Inflammatory macrophage treated with lipopolysaccharide for 1 hour (primary cell): ENCODE measurements at places on chromosomes 7 and 10.

GRCh38 chr10:129646973-129647372, 179.9 kb downstream of the MGMT start:
- DNase-seq = no peak

GRCh38 chr10:76583711-76584161, 1053.9 kb downstream of the KCNMA1 start:
- no peak for DNase-seq

- peak; percentile 41 for DNase-seq
Measured at GRCh38 chr10:103153302-103154197, 39.5 kb downstream of the NT5C2 start.

- DNase-seq = peak; percentile 72
Measured at GRCh38 chr10:30378201-30378995, 29.3 kb upstream of the MTPAP start.

GRCh38 chr10:67807855-67808456, 30.0 kb downstream of the DNAJC12 start:
- no peak for DNase-seq

GRCh38 chr7:144503215-144503614, 99.7 kb upstream of the NOBOX start:
- DNase-seq = no peak

- DNase-seq = no peak
Measured at GRCh38 chr7:105028004-105028403, 14.0 kb downstream of the KMT2E start.

DNA sequence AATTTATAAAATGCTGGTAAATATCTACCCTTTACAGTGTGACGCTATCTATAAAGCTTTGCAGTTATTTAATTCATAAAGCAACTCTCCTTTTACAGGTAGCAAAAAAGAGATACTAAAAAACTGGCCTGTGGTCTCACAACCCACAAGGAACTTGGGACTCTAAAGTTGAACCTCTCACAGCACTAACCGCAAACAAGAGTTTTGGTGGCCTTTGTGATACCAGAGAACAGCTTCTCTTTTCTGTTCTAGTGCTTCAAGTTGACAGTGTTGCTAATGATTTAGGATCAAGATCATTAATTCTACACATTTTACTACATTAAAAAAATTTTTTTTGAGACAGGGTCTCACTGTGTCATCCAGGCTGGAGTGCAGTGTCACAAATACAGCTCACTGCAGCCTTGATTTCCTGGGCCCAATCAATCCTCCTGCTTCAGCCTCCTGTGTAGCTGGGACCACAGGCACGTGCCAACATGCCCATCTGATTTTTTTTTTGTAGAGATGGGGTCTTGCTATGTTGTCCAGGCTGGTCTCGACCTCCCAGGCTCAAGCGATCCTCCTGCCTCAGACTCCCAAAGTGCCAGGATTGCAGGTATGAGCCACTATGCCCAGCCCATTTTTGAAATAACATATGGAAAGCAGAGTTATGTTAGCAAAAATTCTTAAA, 56.0 kb upstream of the ST8SIA6 start:
- DNase-seq = peak; percentile 37

GRCh38 chr7:38822549-38822948, 86.4 kb downstream of the VPS41 start:
- DNase-seq = no peak

GRCh38 chr10:3806603-3807002, 21.6 kb upstream of the KLF6 start:
- peak; percentile 31 for DNase-seq

- no peak for DNase-seq
Measured at GRCh38 chr10:77160679-77161078, 476.9 kb downstream of the KCNMA1 start.

DNA sequence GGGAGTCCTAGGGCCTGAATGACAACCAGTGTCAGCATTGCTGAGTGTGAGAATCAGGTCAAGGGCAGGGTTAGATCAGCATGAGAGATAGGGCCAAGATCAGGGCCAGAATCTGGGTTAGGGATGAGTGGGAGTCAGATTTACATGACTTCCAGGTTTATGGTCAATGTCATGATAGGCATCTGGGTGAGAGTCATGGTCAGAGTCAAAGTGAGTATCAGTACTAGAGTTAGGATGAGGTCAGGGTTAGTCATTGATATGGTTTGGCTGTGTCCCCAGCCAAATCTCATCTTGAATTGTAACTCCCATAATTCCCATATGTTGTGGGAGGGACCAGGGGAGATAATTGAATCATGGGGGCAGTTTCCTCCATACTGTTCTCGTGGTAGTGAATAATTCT, 12.3 kb downstream of the MRPS24 start:
- DNase-seq = no peak

- DNase-seq = no peak
Measured at GRCh38 chr7:68276725-68277124, 1280.1 kb downstream of the TYW1 start.

DNA sequence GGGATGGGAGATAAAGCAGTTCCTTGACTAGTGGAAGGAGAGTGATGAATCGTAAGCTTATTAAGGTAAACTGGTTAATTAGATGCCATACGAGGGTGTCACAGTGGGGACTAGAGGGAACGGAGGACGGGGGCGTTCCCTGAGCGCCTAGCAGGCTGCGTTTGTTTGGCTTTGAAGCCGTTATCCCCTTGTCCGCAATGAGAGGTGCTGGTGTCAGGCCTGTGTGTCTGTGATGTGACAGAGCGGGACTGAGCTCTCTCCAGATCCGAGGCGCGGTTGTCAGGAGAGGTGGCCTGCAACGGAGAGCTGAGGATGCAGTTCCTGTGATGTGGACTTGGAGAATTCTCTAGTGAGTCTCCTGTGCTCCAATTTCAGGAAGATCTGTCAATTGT, 60.0 kb upstream of the PRPS1L1 start:
- no peak for DNase-seq

DNA sequence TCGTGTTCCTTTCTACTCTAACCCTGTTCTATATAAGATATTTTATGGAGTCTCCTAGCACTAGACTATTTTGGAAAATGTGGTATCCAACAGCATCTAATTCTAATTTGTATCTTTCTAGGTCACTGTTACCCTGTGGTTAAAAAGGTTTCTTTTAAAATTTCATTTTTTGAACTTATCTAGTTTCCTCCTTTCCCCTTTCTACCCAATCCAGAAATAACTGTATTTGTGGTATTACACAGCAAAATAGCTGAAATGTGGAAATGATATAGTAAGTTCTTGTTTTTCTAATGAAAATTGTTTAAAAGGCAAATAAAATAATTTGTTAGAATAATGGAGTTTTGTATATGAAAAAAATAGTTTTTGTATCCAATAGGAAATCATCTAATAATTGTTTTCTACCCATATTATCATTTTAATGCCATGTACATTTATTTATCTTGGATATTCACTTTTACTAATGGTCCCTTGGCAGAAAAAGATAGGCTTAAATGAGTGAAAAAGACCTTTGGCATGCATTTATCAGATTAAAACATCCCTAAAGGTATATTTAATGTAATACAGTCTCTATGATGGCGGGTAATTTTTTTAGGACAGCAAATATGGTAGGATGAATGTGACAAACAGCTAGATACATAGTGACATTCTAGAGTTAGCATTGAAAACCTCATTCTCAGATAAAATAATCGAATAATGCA, 175.5 kb upstream of the PLXDC2 start:
- DNase-seq = no peak

- DNase-seq = no peak
Measured at GRCh38 chr10:13987446-13987845, 343.3 kb downstream of the FRMD4A start.

GRCh38 chr10:92790440-92790839, 57.9 kb upstream of the EXOC6 start:
- DNase-seq = peak; percentile 79

- DNase-seq = no peak
Measured at GRCh38 chr7:23294549-23295400, 4.4 kb upstream of the MALSU1 start.

DNA sequence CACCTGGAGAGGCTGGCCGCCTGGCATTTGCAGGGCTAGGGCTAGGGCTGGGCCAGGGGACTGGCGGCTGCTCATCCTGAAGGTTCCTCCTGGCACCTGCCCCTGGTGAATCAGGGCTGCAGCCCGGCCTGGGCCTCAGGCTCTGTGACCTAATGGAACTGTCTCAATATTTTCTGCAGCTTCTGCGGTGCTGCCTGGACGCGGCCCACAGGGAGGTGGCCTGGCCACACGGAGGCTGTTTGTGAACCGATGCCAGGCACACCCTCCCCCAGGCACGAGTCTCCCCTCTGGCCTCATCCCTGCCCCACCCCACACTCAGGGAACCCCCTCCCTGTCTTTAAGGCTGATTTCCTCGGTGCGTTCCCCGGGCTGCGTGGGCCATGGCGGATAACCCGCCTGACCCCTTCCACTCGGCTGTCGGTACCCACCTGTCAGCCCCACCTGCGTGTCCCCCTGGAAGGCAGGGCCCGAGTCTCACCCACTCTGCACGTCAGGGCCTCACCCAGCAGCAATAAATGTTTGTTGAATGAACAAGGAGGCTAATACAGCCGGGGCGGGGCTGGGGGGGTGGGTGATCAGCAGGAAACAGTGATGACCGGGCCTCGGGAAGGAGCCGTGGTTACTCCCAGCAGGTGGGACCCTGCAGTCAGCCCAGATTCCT, 54.5 kb upstream of the DNAJB6 start:
- no peak for DNase-seq

- DNase-seq = no peak
Measured at GRCh38 chr7:100642534-100642907, 1.2 kb upstream of the TFR2 start.

DNA sequence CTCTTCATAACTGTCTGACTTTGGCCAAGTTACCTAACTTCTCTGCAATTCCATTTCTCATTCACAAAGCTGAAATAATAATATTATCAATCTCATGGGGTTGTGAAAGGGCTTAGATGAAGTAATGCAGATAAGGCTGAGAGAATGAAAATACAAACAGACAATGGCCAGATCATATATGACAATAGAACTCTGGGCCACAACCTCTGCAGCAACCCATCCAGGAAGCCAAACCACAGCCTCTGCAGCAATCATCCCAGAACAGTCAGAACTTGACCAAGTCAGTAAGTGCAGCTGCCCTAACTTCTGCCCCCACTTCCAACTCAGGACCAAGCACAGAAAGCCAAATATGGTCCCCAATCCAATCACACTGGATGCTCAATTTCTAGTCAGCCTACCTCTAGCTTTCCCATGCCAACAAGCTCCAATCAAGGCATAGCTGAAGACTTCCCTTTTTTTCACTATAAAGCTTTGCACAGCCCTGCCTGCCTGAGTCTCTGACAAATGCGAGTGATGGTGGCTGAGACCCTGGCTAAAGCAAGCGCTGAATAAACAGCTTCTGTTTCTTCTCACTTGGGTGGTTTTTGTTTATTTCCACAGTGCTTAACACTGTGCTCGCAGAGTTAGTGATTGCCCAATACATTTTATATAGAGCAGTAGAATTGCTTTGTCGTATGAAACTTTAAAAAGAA, 34.8 kb upstream of the TNPO3 start:
- DNase-seq = peak; percentile 9

DNA sequence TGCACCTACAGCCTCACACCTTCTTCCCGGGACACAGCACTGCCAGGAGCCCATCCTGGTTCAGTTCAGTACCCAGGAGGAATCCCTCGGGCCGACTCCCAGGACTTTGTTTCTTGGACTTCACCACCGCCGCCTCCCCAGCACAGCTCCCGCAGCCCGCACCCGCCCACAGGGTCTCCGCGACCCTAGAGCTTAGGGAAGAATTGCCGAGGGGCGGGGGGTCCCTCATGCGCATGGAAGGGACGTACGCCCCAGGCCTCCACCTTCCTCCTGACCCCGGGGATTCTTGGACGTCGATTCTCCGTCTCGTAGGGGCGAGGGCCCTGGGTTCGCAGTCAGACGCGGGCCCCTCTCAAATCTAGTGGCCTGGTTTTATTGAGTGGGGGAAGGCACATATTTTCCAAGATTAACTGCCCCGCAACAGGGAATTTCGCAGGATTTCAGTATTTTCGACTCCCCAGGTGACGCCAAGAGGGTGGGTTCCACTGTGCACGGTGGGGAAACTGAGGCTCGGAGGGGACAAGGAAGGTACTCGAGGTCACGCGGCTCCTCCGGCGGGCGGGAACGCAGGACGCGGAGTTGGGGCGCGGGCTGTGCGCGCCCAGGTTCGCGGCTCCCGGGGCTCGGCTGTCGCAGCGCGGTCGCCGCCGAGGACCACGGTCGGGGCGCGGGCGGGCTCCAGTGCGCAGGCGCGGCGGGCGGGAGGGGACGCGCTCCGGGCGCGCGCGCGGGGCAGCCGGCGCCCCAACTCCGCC, at the start of gene ADCY1:
TSS of gene ADCY1 (plus strand) at position 708 of the 755 bp plus-strand sequence. CDS start 176 bp downstream, outside the sequence.
- no peak for DNase-seq

DNA sequence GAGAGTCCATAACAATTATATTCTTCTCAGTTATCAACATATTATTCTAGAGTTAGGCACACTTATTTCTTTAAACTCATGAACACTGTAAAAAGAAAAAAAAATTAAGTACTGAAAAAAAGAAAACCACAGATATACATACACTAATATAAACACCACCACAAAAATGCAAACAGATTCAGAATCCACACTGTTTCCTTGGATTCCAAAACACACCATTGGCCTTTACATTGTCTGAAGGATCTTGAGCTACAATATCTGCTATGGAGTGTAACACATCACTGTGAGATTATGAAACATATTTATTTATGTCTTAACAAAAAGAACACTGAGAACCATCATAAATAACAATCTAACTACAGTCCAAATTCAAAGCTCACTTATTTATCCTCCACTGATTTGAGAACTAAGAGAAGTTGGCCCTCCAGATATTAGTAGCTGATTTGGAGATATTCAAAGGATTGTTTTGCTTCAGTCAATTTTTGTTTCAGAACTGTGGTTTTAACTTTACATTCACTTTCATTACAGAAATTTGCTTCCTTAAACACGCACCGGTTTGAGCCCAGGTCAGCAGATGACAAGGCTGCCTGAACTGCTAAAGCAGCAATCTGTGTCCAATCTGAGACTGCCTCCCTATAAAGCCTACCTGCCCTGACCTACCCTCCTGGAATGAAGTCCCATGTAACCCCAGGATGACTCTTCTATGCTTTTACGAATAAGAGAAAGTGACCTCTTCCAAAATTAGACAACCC, 47.0 kb upstream of the CDK1 start:
- peak; percentile 1 for DNase-seq

GRCh38 chr7:9030976-9031375, 597.6 kb downstream of the NXPH1 start:
- no peak for DNase-seq

DNA sequence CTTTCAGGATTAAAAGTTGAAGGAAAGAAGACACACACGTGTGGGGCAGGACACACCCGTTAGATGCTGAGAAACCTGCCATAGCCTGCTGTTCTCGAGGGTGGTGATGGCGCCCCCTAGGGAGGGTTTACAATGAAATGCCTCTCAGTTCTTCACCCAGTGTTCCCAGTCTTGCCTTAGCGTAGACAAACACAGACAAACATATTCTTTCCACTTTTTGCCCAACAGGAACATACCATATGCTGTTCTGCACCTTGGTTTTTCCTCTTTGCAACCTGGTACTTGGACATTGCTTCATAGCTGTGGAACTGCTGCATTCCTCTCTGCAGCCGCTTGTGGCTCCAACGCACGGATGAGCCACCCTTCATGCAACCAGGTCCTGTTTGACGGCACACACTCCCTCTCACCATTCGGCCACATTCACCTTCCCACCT, 23.3 kb upstream of the HSPA12A start:
- peak; percentile 45 for DNase-seq
